ENCODE measurements at places on chromosomes 11 and 22.

DNA sequence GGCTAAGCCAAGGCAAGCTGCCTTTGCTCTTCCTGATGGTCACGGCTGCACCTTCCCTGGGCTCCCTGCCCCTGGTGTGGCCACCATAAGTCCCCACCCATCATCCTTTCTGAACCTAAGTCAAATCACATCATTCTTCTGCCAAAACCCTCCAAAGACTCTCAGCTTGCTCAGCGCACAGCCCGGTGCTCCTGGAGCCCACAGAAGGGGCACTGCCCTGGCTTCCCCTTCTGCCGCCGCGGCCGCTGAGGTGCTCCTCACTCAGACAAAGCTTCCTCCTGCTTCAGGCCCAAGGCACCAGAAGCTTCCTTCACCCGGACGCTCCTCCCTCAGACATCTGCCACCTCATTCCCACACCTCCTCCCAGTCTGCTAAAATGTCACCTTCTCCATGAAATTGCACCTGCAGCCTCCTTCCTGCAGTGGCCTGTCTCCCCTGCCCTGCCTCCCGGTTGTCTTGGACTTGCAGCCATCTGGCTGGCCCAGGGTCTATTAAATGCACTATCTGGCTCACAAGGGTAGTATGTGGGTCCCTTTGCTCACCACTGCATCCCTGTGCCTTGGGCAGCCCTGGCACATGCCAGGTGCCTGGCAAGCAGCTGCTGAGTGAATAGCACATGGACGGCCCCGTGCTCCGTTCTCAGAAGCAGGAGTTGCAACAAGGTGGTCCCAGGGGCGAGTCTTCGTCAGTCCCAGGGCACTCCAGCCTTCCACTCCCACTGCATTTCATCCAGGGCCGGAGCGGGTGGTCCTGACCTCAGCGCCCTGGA, 108.2 kb downstream of the WNT7B start:
- DNase-seq, result no peak

- no peak for DNase-seq
Observed at GRCh38 chr11:61832754-61833153, 4.7 kb downstream of the FADS2 start.

- no peak for DNase-seq
Observed at GRCh38 chr11:60658409-60658808, 41.0 kb upstream of the MS4A8 start.

DNA sequence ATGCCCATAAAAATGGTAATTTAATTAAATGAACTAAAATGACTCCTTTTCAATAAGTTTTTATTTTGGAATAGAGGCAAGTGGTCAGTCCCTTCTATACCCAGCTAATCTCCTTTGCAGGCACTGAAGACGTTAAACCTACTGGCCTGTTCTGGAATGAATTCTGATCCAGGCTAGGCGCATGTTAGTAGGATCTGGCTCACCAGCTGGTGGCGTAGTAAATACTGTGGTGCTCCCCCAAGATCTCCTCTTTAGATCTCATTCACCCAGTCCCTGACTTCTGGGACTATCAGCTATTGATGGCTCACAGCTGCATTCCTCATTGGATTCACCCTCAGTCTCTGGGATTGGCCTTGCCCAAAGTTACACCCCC, 173.7 kb upstream of the DDI1 start:
- no peak for DNase-seq

- DNase-seq, result no peak
Observed at GRCh38 chr11:24289301-24289700, 207.6 kb upstream of the LUZP2 start.

- no peak for DNase-seq
Observed at GRCh38 chr11:18705651-18706281, 7.2 kb downstream of the TMEM86A start.

DNA sequence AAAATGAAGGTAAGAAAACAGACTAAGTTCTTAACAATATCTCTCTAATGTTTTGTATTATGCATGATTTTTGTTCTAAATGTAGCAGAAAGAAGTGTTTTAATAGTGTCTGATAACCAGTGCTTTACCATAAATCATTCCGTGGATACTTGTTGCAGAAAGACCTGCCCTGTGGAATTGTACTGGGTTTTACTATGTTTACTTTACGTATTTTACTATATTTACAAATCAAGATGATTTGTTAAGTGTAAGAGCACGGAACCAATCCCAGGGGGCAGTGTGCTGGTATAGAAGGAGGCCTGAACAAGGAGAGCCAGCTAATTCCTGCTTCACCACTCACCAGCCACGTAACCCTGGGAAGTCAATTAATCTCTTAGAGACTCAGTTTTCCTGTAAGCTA, 1.4 kb downstream of the HTR3B start:
- DNase-seq, result no peak

DNA sequence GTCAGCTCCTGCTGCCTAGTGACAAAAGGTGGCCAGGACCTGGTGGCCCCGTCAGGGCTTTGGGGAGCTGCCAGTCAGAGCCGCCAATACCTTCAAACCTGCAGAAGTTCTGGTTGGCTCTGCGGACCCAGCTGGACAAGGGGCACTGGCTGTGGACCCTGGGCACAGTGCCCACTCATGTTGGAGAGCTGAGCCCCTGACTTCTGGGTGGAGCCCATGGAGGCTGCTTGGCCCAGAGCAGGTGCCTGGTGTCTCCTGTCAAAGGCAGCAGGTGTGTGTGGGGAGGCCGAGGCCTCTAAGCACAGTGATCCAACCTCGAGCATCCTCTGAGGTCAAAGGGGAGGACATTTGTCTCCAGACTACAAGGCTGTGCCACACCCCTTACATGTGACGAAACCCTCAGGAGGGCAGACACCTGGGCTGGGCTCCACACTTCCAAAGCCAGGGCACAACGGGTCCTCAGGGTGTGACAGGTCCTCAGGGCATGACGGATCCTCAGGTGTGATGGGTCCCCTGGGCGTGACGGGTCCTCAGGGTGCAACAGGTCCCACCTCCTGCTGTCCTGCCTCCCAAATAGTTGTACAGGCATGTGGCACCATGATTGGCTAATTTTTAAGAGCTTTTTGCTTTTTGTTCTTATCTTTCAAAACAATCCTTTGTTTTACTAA, 37.0 kb downstream of the MUC2 start:
- DNase-seq, result no peak

All from NCI-H187 (cell line).